ENCODE measurements at places on chromosomes 7 and 10.

GRCh38 chr7:20197837-20198236 is 19.3 kb downstream of the MACC1 start:
- DNase-seq = no peak

DNA sequence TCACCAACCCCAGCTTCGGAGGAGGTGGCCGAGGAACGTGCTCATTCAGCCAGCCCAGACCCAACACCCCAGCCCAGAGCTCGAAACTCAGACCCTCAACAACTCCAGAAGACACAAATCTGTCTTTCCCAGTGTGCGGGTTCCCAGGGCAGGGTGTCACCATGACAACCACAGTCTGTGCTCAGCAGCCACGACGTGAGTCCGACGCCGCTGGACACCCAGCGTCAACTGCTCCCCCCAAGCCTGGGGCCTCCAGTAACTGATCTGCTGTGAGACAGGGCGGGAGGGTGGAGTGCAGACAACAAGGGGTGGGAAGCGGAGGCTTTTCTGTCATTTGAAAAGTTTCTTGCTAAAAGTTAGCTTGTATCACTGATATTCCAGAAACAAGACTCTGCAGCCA is 167.2 kb downstream of the MAD1L1 start:
- no peak for DNase-seq

DNA sequence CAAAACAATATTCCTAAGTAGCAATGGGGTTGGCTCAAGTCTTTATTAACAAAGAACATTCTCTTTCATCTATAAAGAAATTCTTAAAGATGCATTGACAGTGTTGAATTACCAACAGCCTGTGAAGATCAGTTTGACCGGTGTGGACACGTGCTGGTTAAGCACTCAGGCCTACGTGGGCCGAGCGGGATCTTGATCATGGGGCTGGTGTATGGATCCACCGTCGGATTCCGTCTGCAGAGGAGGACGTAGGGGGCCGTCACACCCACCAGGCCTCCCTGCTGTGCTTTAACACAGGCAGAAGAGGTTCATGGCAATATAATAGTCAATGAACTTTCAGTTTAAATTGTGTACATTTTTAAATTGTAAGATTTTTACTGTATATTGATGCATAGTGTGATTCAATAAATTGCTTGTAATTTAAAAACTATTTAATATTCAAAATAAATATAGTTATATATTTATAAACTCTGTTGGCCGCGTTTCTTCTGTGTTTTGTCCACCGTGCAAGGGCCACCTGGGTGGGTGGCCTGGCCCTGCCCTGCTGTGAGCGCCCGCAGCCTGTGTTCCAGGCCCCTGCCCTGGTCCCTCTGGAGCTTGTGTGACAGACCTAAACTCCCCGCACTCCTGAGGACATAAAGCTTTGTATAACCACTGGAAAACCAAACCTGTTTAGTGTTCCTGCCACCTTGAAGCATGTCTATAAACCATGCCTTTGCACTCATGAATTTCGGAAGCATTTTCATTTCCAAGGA is 1.9 kb upstream of the BHLHA15 start:
- no peak for DNase-seq

GRCh38 chr7:80596933-80597517 is 41.4 kb upstream of the CD36 start:
- DNase-seq = no peak

- no peak for DNase-seq
Measured at GRCh38 chr7:91396-92175, 100.8 kb upstream of the FAM20C start.

DNA sequence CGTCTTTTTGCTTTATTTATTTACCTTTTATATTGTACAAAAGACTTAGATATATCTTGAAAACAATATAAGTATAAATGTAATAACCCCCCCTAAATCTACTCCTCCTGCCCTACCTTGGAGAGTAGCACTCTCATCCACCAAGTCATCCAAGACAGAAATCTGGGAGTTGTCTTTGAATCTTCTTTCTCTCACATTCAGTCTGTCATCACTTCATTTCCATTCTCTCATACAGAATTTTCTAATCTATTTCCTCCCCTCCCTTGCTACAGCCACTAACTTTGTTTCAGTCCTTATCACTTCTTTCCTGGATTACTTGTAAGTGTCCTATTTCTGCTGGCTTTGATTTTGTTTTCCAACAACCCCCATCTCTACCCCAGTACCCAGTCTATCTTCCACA is 170.6 kb downstream of the SEMA3D start:
- no peak for DNase-seq

GRCh38 chr7:131285556-131285955 is 42.1 kb upstream of the MKLN1 start:
- DNase-seq = no peak

- DNase-seq = no peak
Measured at GRCh38 chr7:30091491-30091912, 43.3 kb upstream of the MTURN start.

DNA sequence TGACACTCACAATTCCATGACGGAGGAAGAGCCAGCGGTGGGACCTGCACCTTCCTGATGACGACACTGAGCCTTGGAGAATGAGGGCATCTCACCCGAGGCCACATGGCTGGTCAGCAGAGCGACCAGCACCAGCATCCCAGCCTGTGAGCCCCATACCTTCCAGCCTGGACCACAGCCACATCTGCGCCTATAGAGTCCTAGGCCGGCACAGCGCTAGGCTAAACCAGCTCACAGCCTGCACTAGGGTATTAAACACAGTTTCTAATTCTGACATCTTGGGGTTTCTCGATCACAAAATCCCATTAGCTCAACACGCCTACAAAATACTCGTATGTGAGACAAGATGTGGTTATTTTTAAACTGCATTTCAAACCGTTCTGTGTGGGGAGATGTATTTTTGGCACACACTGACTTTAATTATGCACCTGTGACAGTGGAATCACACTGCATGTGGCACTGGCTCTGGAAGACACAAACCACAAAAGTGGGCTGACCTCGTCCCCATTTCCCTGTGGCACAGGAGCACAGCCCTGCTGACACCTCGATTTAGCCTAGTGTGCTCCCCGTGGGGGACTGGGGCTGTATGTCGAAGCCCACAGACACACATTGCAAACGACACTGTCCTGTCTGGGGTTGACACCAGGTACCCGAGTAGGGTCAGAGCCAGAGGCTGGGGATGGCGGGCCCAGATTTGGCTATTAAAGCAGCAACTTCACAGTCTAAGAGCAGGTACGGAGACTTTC is 32.5 kb downstream of the CPXM2 start:
- no peak for DNase-seq

All from CD4-positive, alpha-beta T cell treated with Interleukin-1 beta for 1 hour (primary cell).